ENCODE measurements at places on chromosomes 2 and 18. TPM values are rescaled to one million over a fixed set of nuclear protein-coding genes. Genes with fewer than 3 reads are reported as not detected.
A peak's percentile ranks its signal among the peaks of the same experiment; 100 is the strongest.

The SERPINE2 gene
- total RNA-seq = 27.3 TPM

The DSEL gene
- 6.4 TPM for total RNA-seq

DNA sequence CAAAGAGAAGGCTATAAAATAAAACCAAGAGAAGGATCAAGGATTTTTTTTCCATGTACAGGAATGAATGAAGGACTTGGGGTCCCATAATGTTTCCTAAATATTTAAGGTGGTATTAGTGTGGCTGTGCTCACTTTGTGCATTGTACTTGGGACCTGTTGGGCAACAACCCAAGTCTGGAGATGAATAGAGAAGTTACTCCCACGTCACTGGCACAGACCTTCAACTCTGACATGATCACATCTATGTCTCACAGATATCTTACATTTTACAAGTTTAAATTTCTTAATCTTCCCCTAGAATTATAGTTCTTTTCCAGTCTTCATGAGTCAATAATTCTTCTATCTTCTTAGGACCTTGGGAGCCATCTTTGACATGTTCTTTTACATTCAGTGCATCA is 133.4 kb downstream of the PLCL1 start:
- no peak overlapping the region for H3K4me3 ChIP-seq
- H3K36me3 ChIP-seq = no peaks in the 10 kb centered on the region
- H3K27me3 ChIP-seq = no peaks in the 10 kb centered on the region
- DNase-seq = no peak

DNA sequence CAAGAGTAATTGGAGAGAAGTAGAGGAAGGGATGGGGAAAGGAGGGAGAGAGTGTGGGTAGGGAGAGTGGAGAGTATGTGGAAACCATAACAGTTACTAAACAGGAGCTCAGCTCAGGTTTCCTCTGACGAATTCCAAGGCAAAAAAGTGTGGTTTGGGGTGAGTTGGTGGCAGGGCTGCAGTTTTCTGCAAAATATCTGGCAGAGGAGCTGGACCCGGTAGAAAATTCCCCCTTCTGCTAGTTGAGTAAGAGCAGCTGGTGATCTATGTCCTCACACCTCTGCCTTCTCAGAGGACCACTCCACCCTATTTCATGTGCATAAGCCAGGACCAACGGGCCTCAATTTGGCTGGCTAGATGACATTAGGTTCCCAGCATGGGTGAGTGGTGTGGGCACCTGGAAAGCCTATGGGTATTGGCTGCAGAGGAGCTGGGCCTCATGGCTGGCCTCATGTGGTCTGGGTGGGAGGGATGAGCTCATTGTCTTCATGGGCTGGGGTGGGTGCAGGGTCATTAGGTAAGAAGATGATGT is 13.2 kb downstream of the NRP2 start:
- DNase-seq = no peak
- no peaks in the 10 kb centered on the region for H3K36me3 ChIP-seq
- H3K4me1 ChIP-seq = peaks cover 11% of the 10 kb centered on the region
- no peaks in the 10 kb centered on the region for H3K27me3 ChIP-seq

DNA sequence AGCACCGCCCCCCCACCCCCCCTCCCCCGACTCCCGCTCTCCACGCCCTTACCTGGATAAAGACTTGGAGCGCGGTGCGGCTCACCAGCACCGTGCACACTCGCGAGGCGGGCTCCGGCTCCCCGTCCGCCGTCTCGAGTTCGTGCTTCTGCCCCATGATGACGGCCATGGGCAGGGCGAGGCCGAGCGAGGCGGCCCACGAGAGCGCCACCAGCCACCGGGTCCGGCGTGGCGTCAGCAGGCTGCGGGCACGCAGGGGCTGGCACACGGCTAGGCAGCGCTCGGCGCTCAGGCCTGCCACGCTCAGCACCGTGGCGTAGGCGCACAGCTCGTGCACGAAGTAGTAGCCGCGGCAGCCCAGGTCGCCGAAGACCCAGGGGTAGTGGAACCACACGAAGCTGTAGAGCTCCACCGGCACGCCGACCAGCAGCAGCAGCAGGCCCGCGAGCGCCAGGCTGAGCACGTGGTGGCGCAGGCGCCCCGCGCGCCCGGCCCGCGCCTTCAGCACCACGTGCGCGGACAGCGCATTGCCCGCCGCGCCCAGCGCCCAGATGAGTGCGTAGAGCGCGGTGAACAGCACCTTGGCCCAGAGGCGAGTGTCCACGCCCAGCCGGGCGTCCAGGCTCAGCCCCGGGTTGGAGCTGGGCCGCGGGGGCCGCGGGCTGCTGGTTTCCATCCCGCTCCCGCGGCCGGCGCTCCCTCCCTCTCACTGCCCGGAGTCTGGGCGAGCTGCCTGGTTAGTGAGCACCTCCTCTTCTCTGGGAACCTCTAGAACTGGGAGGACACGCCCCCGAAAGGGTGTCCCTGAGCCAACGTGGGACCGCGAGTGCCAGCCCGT is at the start of gene NTSR2:
NTSR2 (minus strand) TSS at position 742 of the 838 bp plus-strand sequence; CDS start at position 676, 66 bp downstream.
- no peak within 1 kb of the TSS for H3K27ac ChIP-seq
- H3K27me3 ChIP-seq = no peaks in the 10 kb centered on the region
- no peaks in the 10 kb centered on the region for H3K36me3 ChIP-seq
- peak; percentile 86 for DNase-seq

DNA sequence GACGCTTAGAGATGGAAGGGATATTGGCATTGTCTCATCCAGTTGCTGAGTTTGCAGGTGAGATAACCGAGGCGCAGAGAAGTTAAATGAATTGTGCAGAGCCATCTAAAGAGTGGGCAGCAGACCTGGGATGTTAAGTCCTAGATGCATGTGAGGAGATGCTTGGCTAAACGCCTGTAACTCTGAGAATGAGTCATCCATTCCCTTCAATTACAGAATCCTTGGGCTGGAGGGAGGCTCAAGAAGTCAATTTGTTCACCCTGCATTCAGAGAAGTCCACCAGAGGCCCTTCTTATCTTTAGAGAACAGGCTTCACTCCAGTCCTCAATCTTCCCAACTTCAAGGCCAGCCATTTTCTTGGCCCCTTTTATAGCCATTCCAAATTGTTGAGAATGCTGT is 1.6 kb downstream of the EHD3 start:
- H3K4me1 ChIP-seq = no peaks in the 10 kb centered on the region
- no peak overlapping the region for H3K27ac ChIP-seq
- DNase-seq = no peak

GRCh38 chr2:25333981-25334380 is 7.7 kb downstream of the DNMT3A start:
- H3K4me1 ChIP-seq = no peaks in the 10 kb centered on the region
- peak; percentile 41 for DNase-seq
- no peak overlapping the region for H3K27ac ChIP-seq
- H3K27me3 ChIP-seq = no peaks in the 10 kb centered on the region

DNA sequence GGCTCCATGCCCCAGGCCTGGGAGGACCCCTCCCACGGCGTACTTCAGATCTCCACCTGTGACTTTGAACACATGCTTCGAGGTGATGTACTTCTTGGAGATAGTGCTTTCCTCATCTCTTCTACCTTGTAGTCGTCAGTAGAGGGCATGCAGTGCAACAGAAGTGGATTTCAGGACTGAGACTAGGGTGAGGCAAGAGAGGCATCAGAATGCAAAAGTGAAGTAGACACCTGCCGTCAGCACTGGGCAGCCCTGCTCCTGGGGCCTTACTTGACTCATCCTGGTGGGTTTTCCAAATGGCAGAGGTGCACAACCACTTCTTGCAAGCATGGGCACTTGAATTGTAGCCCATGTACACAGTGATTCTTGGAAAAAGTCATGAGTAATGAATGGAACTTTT is 258.8 kb downstream of the NEDD4L start:
- no peak overlapping the region for H3K4me3 ChIP-seq
- H3K4me1 ChIP-seq = no peaks in the 10 kb centered on the region
- no peak for DNase-seq
- H3K36me3 ChIP-seq = no peaks in the 10 kb centered on the region

- H3K36me3 ChIP-seq = no peaks in the 10 kb centered on the region
- no peaks in the 10 kb centered on the region for H3K27me3 ChIP-seq
- DNase-seq = peak; percentile 54
- H3K4me1 ChIP-seq = no peaks in the 10 kb centered on the region
Measured at GRCh38 chr2:191030521-191031154, 16.7 kb upstream of the STAT1 start.

DNA sequence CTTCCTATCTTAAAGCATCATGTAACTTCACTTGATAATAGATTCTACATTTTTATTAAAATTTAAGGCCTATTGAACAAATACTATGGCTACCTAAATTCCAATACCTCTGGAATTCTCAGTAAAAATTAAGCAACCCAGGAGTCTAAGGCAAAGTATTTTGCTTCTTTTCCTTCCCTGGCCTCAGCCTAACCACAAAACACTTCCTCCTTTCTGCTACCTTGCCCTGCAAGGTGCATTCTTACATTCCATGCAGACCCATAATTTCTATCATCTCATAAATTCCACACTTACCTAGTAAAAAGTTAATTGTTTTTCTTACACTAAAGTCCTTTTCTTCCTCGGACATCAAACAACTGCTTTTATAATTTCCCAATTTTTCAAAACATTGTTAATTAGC is 3.7 kb downstream of the MBOAT2 start:
- no peaks in the 10 kb centered on the region for H3K36me3 ChIP-seq
- no peaks in the 10 kb centered on the region for H3K27me3 ChIP-seq
- no peaks in the 10 kb centered on the region for H3K4me1 ChIP-seq
- H3K4me3 ChIP-seq = no peak overlapping the region
- H3K27ac ChIP-seq = no peak overlapping the region

- H3K4me3 ChIP-seq = no peak overlapping the region
- no peaks in the 10 kb centered on the region for H3K36me3 ChIP-seq
- no peak for DNase-seq
- no peak overlapping the region for H3K27ac ChIP-seq
Measured at GRCh38 chr2:188193230-188193629, 98.4 kb upstream of the GULP1 start.

DNA sequence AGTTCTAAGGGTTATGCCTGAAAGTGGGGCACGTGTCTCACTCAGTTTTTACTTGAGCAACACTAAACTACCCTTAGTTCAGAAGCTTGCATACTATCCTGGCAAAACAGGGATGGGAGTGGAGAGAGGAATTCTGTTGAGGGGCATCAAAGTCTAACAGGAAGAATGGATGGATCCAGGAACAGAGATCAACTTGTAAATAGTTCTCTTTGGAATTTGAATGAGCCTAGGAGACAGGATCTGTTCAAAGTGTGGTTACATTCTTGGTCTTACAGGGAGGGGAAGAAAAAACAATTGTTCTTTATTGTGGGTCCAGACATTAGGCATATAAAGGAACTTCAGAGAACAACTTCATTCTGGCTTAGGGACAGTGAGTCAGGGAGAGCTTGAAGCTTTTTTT is 560.2 kb downstream of the CNTNAP5 start:
- H3K27ac ChIP-seq = no peak overlapping the region
- H3K36me3 ChIP-seq = no peaks in the 10 kb centered on the region
- H3K4me1 ChIP-seq = no peaks in the 10 kb centered on the region
- no peaks in the 10 kb centered on the region for H3K27me3 ChIP-seq
- no peak overlapping the region for H3K4me3 ChIP-seq
- no peak for DNase-seq

DNA sequence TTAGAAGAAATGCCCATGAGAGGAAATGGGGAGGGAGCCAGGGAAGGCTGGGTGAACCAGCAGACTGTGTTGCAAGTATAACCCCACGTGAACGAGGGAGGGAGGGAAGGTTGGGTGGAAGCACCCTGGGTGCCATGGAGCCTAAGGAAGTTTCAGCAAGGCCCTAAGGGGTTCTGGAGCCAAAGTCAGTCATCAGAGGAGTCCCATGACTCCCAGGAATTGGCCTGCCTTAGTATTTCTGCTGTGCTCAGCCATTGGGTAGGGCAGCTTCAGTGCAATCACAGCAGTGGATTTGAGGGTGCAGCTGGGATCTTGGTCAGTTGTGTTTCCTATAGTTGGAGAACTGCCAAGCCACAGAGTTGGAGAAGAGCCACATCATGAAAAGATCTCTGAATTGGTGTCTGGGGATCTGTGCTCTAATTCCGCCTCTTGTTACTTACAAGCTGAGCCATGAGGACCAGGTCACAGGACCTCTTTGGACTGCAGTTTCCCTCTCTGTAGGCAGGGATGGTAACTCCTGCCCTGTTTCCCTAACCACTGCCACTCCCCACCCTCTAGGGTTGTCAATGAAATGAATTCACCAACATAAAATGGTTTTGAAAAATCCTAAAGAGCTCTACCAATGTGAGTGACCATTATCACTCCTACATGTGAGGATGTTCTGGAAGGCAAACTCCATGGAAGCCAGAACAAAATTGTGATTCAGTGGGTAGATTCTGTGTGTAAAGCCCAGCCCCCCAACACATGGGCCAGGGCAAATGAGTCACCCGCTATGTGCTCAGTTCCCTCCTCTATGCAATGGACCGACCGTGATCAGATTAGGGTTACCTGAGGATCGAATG is 108.9 kb downstream of the CLIP4 start:
- no peak overlapping the region for H3K27ac ChIP-seq
- H3K4me1 ChIP-seq = no peaks in the 10 kb centered on the region
- DNase-seq = no peak
- H3K27me3 ChIP-seq = no peaks in the 10 kb centered on the region
- no peaks in the 10 kb centered on the region for H3K36me3 ChIP-seq

DNA sequence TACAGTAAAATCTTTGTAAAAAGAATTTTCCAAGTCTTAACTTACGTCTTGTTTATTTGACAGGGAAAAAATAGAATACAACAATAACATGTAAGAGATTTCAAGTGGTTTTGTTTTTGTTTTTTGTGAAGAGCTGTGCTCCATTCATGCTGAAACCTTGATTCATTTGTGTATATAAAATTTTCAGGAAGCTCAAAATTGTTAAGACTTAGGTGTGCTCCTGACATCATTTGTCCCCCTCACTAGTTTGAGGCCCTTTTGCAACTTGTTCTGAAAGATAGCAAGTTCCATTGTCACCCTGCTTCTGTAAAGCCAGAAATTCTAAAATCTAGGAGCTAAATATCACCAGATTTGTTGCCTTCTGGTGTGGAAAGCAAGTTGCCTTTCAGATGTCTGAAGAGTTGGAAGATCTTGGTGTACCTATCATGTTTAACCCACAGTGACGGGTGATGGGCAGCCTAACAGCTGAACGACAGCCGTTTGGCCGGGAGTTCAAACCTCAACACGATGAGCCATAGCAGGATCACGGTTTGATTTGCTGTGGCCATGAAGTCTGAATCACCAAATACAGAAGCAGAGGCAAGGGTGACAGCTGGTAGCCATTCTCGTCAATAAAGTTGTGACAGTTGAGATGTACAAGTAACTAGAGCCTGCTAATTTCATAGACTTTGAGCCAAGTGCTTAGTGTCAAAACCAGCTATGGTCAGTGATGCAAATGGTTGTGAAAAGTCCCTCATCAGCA is 205.5 kb upstream of the SP5 start:
- H3K27ac ChIP-seq = no peak overlapping the region
- no peaks in the 10 kb centered on the region for H3K36me3 ChIP-seq
- no peak for DNase-seq
- H3K4me1 ChIP-seq = no peaks in the 10 kb centered on the region

DNA sequence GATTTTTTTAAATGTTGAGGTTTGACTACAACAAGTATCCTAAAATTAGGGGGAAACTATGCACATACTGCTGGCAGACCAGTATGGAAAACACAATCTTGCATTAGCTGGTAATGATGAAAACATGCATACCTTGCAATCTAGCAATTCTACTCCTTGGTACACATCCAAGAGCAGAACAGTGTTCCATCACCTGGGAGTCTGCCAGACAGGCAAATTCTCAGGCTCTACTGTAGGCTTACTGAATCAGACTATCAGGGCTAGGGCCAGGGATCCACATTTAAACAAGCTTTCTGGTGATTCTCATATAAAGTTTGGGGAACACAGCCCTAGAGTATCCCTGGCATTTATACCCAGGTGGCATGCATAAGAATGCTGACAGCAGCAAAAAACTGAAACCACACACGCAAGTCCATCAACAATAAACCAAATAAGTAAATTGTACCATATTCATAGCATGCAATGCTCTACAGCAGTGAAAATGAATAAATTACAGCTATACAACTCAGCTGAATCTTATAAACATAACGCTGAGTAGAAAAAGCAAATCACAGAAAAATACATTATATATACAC is 13.6 kb downstream of the CDH2 start:
- H3K27ac ChIP-seq = no peak overlapping the region
- no peaks in the 10 kb centered on the region for H3K36me3 ChIP-seq
- DNase-seq = no peak
- H3K4me3 ChIP-seq = no peak overlapping the region
- H3K4me1 ChIP-seq = peaks cover 16% of the 10 kb centered on the region

All from kidney (tissue), 22 donors.